ENCODE measurements at places on chromosomes 7 and 10.

- no peak for DNase-seq
Observed at GRCh38 chr10:63383141-63383540, 82.6 kb downstream of the JMJD1C start.

GRCh38 chr7:107068156-107068555 lies 23.7 kb downstream of the PRKAR2B start:
- no peak for DNase-seq

GRCh38 chr10:102696736-102697135 lies 17.5 kb downstream of the ARL3 start:
- no peak for DNase-seq

GRCh38 chr7:157054927-157055326 lies 44.5 kb upstream of the MNX1 start:
- DNase-seq: no peak

DNA sequence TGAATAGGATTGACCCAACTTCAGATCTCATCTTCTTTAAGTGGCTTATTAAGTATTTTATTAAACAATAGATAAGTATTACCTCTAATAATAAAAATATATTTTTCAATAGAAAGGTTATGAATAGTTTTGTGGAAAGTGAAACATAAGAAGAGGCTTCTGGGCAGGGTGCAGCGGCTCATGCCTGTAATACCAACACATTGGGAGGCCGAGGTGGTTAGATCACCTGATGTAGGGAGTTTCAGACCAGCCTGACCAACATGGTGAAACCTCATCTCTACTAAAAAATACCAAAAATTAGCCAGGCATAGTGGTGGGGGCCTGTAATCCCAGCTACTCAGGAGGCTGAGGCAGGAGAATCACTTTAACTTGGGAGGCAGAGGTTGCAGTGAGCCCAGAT lies 26.5 kb downstream of the GPR85 start:
- DNase-seq: no peak

DNA sequence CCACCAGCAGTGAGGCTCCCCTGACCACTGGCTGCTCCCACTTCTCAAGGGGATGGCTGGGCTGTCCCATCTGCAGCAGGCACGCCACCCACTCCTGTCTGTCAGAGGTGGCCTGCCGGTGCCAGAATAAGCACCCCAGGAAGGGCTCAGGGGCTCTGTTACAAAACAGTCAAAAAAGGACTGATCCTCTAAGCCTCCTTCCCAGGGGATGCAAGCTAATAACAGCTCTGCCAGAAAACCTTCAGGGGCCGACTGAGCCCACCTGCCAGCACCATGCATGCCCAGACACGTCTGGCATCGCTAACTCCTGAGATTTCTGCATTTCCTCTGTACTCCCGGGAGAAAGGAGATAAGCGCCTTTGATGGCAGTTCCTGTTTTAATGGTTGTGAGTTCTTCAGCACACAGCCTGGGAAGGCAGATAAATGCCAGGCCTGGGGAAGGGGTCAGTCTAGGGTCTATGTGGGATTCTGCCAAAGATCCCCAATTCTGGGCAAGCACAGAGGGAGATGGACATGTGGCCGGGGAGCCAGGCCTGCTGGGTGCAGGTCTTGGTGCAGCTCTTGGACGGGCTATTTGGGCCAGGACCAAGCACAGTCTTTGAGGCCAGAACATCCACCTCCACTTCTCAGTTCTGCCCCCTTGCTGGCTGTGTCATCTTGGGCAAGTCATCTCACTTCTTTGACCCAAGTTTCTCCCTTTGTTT lies 128.4 kb downstream of the ARHGAP22 start:
- DNase-seq: peak; percentile 34

DNA sequence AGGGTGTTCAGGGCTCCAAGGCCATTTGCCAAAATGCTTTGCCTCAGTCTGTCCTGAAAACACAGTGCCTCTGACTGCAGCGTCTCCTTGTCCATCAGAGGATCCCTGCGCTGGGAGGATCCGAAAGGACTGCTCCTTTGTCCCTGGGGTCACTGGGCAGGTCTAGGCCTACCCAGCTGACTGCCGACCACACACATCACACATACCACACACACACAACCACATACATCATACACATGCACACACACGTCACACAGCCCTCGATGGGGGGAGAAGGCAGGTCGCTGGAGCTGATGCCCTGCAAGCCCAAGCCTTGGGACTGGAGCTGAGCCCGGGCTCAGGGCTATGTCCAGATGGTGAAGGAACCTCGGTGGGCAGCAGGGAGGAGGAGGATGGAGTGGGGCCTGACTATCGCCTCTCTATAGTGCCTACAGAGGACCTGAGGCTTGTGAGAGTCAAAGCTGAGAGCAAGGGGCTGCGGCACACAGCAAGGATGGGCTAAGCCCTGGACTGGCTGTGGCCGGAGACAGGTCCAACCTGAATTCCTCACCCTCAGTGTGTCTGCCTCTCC lies 29.1 kb downstream of the GPRIN2 start:
- no peak for DNase-seq

GRCh38 chr7:100516135-100516812 lies 22.7 kb upstream of the AGFG2 start:
- DNase-seq: no peak

GRCh38 chr10:66980246-66980815 lies 54.5 kb downstream of the LRRTM3 start:
- no peak for DNase-seq

GRCh38 chr10:49082766-49083165 lies 32.6 kb downstream of the VSTM4 start:
- no peak for DNase-seq

- no peak for DNase-seq
Observed at GRCh38 chr10:128579901-128580300, 453.7 kb upstream of the MKI67 start.

GRCh38 chr10:17648243-17649035 lies 4.5 kb downstream of the STAM start:
- DNase-seq: no peak

DNA sequence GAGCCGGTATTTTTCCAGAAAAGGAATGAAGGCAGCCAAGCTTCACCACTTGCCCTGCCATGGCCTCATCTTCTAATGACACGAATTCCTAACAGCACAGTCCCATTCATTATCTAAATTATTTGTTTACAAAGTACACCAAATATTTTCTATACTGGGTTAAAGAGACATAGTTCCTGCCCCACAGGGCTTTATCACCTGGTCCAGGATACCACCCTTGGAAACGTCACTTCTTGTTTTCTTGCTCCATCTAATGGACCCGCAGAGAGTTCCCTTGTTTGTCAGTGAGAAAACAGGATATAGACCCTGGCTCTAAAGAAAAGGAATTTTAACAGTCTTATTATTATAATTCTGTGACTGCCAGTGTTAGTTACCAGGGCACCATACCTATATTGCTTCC lies 1165.4 kb downstream of the GATA3 start:
- DNase-seq: no peak

GRCh38 chr7:66880053-66880452 lies 41.0 kb upstream of the TMEM248 start:
- DNase-seq: no peak

GRCh38 chr10:63920926-63921325 lies 399.7 kb downstream of the REEP3 start:
- no peak for DNase-seq

DNA sequence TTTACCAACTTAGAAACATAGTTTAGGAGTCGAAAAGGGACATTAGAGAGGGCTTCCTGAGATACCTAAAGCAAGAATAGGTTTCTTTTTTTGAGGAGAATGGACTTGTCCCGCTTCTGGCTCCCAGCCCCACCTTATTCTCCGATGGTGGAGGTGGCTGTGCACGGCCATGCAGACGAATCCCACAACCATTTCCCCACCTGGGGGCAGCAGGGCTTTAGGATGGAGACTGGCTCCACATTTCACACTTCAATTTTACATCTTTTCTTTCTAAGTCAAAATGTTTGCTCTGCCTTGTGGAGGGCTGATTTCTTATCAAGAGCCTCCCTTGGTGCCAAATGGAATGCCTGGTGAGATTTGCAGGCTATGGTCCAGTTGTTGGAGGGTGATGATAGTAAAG lies 118.5 kb downstream of the GLRX3 start:
- DNase-seq: no peak

GRCh38 chr7:55374213-55374612 lies 9.1 kb downstream of the LANCL2 start:
- no peak for DNase-seq

DNA sequence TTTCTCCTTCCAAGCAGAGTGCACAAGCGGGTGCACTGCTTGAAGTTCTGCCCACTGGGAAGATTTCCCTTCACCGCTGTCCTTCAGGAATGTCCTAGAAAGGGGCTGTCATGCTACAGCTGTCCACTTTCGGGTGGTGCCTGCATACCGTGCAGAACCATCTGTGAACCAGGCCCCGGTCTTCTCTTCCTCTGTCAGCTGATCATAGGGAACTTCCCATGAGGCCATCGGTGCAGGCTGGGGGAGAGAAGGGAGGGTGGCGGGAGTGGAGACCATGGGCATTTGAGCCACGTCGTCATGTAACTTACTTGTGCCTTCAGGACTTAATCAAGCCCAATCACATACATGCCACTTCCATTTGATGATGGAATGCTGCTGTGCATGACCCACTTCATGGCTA lies 111.6 kb downstream of the NKX6-2 start:
- DNase-seq: no peak

DNA sequence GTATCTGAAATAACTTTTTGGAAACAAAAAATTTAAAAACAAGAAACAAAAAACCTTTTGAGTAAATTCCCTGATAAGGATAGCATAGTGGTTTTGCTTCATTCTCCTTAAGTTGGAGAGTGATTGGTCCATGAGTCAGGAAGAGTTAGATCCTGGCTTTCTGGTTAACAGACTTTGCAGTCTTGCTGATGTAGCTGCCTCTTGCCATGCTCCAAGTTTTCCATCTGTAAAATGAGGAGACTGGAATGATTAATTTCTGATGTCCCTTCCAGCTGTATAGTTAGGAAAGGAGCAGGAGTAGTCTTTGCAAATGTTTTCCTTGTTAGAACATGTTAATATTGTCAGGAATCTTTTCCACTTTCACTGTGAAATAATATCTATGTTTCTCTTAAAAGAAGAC lies 266.6 kb downstream of the DNAJB9 start:
- DNase-seq: no peak

DNA sequence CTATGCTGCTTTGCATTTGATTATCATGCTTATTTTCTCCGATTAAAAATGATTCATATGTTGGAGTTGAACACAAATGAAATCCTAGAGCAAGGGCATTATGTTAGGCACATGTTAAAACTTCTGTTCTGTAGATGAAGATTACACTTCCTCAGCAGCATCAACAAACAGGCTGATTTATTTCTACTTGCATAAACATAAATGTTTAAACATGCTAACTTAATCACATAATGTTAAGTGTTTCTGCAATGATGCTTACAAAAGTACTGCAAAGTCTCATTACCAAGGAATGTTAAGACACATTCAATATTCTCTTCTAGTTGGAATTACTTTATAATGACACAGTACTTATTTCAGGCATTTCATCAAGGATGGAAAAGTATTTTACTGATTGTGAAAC lies 770.8 kb downstream of the ANKRD7 start:
- no peak for DNase-seq

Measured in COR-L47 (cell line).